T-cell (primary cell): ENCODE measurements at places on chromosomes 2 and 18.

- DNase-seq = no peak
Measured at GRCh38 chr18:24616653-24617052, 156.2 kb downstream of the HRH4 start.

DNA sequence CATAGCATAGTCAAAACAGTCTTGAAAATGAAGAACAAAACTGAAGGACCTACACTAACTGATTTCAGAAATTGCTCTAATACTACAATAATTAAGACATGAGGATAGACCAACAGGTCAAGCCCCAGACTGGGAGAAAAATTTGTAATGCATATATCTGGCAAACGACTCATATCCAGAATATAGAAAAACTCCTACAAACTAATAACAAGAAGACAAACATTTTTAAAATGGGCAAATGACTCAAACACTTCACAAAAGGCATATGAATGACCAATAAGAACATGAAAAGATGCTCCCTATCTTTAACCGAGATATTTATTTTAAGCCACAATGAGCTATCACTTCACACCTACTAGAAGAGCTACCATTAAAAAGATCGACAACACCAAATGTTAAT is 14.2 kb downstream of the TGFBRAP1 start:
- no peak for DNase-seq

GRCh38 chr2:27323596-27324285 is 844 bp upstream of the MPV17 start:
- DNase-seq = no peak

DNA sequence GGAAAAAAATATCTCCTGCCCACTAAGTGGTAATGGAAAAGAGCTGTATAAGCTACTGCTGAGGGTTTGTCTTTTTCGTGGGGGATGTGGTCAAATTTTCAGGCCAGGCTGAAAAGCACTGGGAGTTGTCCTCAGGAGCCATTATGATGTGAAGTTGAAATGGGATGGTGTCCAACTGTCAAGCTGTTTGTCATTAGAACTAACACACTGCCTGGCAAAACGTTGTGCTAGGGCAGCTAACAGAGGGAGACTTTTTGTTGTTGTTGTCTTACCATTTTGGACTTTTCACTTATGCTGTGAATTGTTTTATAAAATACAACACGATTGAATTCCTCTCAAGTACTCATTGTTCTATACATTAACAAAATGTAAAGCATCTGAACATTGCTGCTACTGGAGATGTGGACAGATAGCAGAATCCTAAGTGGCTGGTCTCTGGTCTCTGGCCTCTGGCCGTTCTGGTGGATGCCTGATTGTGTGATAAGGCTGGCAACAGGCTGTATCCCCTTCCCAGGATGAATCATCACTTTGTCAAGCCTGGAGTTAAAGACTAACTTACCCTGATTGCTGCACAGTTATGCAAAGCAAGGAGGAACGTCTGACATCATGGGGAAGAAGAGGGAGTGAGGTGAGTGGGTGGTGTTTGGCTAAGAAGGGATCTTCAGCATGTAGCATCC is 2.3 kb downstream of the MYO1B start:
- no peak for DNase-seq

GRCh38 chr18:22334567-22334966 is 83.1 kb downstream of the CTAGE1 start:
- no peak for DNase-seq

DNA sequence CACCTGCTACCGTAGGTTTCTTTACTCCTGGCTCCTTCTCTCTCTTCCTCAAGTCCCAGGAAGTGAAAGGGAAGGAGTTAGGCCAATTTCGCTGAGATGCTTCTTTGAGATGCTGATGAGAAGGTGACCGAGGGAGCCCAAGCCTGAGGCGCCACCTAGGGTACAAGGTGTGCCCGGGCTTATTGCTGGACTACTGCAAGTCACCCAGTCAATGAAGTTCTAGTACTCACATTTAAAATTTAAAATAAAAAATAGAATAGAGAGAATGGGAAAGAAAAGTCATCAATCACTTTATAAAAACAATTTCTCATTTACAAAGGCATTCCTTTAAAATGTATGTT is 45.3 kb downstream of the ACAA2 start:
- DNase-seq = no peak

- DNase-seq = no peak
Measured at GRCh38 chr2:239535413-239536144, 134.8 kb upstream of the HDAC4 start.

DNA sequence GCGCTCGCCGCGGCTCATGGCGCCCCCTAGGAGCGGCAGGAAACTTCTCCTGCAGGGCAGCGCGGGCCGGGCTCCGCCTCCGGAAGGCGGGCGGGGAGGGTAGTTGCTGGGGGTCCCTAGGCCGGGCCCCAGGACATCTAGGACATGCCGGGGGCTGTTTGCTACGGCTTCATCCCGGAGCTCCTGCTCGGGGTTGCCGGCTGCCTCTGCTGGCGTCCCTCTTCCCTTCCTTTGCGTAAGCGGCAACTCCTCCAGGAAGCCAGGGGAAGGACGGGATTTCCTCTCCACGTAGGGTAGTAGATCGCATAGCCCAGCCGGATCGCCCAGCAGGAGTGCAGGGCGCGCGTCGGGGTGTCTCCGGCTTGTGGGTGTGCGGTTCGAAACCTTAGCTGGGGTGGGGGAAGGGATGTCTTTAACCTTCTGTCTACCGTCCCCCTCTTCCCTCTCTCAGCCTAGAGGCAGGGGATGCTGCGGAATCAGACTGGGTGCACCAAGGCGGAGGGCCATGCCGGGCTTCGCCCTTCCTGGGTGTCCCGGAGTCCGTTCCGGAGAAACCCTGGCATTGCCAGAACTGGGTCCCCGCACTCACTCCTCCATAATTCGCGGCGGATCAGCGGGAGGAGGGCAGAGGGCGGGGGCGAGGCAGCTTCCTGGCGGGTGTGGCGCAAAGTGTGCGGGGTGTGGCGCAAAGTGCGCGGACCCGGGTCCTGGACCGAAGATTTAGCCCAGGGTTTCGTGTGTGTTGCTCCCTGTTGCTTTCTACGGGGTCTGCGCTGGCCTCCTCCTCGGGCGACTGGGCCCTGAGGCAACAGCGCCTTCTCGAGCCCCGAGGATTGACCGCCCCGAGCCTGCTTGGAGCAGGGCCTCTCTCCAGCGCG is 12.2 kb upstream of the SKOR2 start:
- DNase-seq = no peak

GRCh38 chr2:85921659-85922058 is 32.9 kb upstream of the ST3GAL5 start:
- DNase-seq = no peak

DNA sequence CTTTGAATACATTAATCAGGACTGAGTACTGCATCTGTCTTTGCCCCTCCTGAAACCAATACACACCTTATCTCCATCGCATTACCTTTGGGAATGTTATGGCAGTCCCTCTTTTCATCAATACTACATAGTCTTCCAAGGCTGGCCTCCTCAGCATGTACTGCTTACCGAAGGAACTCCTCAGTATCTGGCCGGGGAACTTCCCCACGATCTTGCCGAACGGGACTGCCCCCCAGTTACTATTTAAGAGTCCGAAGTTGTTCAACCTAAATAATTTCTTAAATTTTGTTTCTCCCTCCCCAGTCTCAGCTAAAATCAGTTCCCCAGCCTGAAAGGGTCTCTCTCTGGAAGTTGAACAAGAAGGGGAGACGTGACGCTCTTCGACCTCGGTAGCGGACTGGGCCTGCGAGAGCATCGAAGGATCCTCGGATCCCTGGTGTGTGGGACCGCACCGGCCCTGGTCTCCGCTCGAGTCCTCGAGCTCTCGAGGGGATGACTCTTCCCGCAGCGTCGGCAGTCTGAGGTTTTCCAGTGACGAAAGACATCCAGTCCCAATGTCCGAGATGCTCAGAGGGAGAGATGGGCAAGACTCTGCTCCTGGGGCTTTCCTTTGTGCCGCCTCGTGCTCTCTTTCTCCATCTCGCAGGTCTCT is 489 bp downstream of the TRMT61B start:
- DNase-seq = peak; percentile 46

DNA sequence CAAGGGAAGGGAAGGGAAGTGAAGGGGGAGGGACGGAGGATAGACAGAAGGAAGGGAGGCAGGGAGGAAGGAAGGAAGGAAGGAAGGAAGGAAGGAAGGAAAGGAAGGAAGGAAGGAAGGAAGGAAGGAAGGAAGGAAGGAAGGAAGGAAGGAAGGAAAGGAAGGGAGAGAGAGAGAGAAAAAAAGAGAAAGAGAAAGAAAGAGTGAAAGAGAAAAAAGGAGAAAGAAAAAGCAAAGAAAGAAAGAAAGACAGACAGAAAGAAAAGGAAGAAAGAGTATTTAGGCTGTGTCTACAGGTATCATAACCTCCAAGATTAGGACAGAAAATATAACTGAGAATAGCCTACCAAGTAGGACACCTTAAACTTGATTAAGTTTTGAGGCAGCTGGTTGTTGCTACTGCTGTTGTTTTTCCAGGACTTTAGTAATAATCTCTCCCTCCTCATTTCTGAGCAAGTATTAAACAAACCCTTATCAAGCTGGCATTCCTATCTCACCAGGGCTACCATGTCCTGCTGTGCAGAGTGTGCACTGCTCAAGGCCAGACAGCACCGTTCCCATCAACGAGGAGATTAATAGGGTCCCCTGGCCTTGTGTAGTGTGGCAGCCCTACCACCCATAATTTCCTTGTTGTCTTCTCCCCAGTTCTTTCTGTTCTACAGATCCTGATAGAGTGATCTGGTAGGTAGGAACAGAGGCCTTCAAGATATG is 90.5 kb upstream of the FHL2 start:
- DNase-seq = no peak

DNA sequence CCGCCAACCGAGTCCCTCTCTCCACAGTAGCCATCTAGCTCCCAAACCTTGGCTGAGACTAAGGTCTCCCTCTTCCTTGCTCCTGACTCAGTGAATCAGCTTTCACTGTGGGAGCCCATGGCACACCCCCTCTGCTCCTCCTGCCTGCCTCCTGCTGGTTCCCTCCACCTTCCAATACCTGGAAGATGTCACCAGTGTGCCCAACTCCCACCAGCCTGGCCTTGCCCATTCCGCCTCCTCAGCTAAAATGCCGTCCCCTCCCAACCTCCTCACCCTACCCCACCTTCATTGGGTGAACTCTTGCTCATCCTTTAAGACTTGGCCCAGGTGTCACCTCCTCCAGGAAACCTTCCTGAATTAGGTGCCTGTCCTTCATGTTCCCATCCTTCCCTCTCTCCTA is 129.9 kb upstream of the SMAD2 start:
- no peak for DNase-seq

DNA sequence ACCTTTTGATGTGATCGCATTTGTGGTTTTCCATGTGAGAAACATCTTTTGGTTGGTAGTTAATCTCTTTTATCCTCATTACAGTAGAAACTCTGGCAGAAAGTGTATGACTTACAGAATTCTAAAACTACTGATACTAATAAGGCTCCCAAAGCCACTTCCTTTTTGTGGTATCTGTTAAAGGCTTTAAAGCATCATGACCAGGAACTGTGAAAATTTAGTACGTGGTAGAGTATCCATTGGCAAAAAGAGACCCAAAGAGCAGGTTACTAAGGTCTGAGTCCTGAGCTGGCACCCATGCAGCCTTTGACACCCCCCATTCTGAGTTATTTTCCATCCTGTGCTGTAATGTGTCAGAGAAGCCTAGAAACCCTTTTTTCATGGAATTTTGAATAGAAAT is 94.5 kb downstream of the DPP4 start:
- no peak for DNase-seq

- no peak for DNase-seq
Measured at GRCh38 chr2:194842871-194843270, 814.2 kb upstream of the SLC39A10 start.

- DNase-seq = no peak
Measured at GRCh38 chr2:181223234-181223633, 234.0 kb upstream of the ITGA4 start.

DNA sequence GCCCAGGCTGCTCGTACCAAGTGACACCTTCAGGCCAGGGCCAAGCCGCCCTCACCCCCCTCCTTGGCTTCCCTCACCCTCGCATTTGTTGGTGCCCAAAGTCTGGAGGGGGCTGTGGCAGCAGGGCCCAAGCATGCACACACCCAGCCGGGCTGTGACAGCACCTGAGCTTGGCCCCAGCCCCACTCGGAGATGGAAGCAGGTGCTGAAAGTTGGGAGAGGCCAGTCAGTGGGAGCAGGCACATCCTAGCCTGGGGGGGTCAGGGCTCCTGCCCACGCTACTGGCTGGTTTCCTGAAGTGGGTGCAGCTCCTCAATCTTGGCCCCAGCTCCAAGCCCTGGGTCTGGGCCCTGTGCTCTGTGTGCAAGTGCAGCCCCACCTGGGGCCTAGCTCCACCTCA is 228.0 kb downstream of the RDH14 start:
- no peak for DNase-seq

DNA sequence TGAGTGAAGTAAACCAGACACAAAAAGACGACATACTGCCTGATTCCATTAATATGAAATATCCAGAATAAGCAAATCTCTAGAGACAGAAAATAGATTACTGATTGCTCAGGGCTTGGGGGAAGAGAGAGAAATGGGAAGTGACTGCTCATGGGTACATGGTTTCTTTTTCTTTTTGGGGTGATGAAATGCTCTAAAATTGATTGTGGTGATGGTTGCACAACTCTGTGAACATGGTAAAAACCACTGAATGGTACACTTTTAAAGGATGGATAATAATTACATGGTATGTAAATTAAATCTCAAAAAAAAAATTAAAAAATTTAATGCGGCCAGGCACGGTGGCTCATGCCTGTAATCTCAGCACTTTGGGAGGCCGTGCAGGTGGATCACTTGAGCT is 39.3 kb downstream of the RPL31 start:
- no peak for DNase-seq

DNA sequence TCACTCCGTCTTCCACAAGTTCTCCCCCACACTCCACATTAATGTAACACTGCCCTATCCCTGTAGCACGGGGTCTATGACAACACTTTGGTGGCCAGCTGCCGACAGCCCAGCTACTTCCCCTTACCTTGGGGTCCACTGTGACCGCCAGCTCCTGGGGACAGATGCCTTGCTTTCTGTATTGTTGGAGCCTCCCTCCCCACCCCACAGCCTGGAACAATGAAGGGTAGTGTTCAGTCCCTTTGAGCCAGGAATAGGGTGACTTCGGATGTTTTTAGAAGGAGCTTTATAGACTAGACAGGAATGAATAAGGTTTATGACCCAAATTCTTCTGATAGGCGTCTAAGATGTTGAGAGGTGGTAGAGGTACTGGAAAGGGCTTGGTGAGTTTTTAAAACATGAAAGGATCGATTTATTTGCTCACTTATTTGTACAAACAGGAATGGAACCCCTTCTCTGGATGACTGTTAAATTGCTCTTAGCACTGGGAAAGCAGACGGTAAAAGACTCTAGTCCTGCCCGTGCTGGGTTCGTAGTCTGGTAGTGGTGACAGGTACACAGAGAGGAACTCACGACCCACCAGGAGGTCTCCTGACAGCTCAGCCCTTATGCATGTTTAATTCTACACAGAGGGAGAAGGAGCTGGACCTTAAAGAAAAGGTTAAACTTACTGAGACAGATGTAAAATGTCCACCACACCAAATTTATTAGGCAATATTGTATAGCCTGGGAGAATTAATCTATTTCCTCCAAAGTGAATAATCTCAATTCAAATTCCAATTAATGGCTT is 90.9 kb downstream of the MYCN start:
- no peak for DNase-seq

GRCh38 chr2:78035804-78036203 is 513.6 kb upstream of the LRRTM4 start:
- no peak for DNase-seq

GRCh38 chr2:40450066-40450795 is 1.7 kb downstream of the SLC8A1 start:
- no peak for DNase-seq
